ENCODE measurements at places on chromosomes 13 and 19. TPM values are rescaled to one million over a fixed set of nuclear protein-coding genes. Genes with fewer than 3 reads are reported as not detected.

CACNG7 gene
- total RNA-seq, result not detected

KLK8 gene
- total RNA-seq, result 128 TPM

PRMT1 gene
- total RNA-seq, result 228 TPM

GADD45B gene
- 35.5 TPM for total RNA-seq

- peak; percentile 49 for DNase-seq
These were observed 3.5 kb downstream of the COPE start for GRCh38 chr19:18915639-18916038.

- DNase-seq, result no peak
These were observed at the start of gene ICAM4 for GRCh38 chr19:10286803-10287737. ICAM4 (plus strand) TSS chr19:10286955; CDS start chr19:10287013, 58 bp downstream.

- no peak for DNase-seq
These were observed 7.7 kb upstream of the GPR18 start for GRCh38 chr13:99265821-99266426.

DNA sequence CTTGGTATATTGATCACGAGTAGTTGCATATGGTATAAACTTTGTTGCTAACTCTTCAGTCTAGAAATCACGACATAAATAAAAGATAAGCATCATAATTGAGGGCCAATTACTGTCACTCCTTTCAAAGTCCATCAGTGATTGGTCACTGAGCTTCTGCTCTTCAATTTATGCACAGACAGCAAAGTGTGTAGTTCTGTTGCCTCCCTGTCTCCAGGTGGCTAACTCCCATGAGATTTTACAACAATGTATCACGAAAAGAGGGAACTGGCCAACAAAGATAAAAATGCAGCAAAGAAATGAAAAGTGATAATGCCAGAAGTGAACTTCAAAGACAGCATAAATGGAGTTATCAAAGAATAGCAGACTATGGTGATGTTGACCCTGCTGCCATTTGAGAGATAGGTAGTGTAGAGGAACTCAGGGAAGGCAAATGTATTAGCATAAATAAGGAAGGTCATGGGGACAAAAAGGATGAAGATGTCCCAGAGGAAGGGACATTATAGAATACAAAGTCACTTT, 12.7 kb upstream of the TNFSF14 start:
- DNase-seq, result no peak
